ENCODE measurements at places on chromosomes 6 and 20.

GRCh38 chr6:140050101-140050995 lies 675.9 kb upstream of the CITED2 start:
- no peak for DNase-seq

DNA sequence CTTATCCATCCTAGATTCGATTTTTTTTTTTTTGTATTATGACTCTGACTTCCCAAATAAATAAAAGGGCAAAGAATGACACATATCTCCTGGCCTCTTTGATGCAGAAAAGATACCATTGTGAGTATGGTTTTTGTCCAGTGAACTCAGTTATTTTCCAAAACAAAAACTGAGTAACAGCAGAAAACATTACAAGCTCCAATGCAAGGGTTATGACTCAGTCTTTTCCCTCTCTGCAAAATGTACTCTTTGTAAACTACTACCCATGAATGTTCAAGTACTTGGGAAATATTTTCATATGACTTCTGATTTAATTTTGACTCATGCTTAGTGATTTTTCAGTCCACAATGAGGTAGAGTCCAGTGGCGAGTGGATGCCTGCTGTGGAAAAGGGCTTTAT lies 355.3 kb downstream of the RNF144B start:
- DNase-seq = no peak

DNA sequence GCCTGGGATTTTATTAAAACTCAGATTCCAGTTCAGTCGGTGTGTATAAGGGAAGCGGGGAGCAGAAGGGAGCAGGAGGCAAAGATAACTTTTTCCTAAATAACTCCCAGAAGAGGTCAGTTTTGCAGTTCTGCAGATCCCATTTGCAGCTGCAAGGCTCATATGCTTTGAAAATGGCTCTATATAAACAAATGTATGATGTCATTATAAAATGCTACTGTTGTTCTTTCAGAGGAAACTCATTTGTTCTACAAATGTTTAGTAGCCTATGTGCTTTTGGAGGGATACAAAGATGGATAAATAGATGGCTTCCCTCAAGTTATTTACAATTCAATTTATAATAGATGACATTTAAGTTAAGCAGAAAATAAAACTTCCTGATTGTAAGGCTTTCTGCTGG lies 29.2 kb upstream of the DSP start:
- no peak for DNase-seq

GRCh38 chr20:14723614-14724013 lies 386.2 kb upstream of the FLRT3 start:
- DNase-seq = no peak

- DNase-seq = no peak
These were observed 52.4 kb upstream of the PLN start for GRCh38 chr6:118495485-118496280.

- no peak for DNase-seq
These were observed 69.1 kb upstream of the PRSS16 start for GRCh38 chr6:27178407-27178730.

- peak; percentile 33 for DNase-seq
These were observed 1.4 kb upstream of the CEP43 start for GRCh38 chr6:166997768-166998255.

GRCh38 chr20:60952861-60953260 lies 299.2 kb upstream of the CDH4 start:
- DNase-seq = no peak

GRCh38 chr6:51743999-51744398 lies 343.4 kb downstream of the PKHD1 start:
- no peak for DNase-seq

- DNase-seq = no peak
These were observed 336.8 kb downstream of the HDGFL1 start for GRCh38 chr6:22906091-22906549.

DNA sequence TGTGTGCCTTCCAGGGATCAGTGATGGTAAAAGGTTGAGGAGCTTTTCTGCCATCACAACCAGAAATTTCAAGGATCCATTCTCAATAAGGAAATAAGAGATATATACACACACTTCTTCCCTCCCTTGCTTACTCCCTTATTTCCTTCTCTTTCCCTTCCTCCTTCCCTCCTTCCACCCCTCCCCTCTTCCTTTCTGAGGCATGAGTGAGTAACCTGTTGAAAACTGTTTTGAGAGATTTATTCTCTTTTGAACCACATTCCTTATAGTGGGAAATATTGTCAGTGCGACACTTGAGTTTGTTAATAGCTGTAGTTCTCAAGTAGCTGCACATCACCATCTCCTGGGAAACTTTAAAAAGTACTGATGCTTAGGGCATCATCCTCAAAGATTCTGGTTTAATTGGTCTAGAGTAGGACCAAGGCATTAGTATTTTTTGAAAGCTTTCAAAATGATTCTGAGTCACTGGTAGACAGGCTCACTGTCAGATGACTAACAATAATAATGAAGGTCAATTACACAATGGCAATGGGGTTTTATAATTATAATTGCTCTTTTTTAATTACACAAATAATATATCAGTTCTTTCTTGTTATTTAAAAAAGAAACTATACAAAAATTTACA lies 109.9 kb downstream of the POPDC3 start:
- DNase-seq = no peak

DNA sequence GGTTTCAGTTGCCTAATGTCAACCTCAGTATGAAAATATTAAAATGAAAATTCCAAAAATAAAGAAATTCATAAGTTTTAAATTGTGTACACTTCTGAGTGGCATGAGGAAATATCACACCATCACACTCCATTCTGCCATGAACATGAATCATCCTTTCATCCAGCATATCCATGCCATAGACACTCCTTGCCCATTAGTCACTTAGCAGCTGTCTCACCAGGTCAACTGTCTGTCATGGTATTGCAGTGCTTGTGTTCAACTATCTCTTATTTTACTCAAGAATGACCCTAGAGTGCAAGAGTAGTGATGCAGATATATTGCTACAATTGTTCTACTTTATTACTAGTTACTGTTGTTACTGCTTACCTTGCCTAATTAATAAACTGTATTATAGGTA lies 712.4 kb downstream of the EPHA7 start:
- DNase-seq = no peak

DNA sequence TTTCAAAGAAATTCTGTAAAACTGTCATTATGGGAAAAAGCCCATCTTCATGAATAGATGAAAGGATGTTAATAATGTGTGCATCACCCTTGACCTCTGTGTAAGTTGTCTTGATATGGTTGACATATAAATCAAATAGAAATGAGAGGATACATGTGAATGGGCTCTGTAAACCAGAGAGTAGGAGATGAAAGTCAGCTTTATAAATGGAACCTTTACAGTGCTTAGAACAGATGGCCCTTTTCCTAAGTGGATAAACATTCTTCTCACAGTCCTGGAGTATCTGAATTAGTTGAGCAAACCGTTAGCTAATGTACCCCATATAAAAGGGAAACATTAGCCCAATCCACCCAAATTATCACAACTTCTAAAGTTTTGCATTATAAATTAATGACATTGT lies 57.5 kb downstream of the MYLK4 start:
- DNase-seq = no peak

GRCh38 chr20:32670773-32671455 lies 2.8 kb downstream of the C20orf203 start:
- DNase-seq = no peak

GRCh38 chr6:78611886-78612480 lies 255.4 kb upstream of the IRAK1BP1 start:
- DNase-seq = no peak

DNA sequence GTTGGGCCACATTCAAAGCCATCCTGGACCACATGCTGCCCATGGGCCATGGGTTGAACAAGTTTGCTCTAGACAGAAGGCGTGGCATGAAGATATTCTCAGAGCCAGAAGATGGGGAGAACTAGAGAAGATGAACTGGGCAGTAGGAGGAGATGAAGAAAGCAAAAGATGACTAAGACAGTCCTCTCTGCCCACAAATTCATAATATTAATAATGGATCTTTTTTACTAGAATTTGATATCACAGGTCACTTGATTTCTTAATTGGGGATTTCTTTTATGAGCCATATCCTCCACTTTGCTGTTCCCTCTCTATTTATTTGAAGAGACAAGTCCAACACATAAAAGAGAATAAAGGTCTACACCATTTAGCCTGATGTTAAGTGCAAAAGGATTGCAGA lies 25.5 kb upstream of the EDN1 start:
- no peak for DNase-seq

DNA sequence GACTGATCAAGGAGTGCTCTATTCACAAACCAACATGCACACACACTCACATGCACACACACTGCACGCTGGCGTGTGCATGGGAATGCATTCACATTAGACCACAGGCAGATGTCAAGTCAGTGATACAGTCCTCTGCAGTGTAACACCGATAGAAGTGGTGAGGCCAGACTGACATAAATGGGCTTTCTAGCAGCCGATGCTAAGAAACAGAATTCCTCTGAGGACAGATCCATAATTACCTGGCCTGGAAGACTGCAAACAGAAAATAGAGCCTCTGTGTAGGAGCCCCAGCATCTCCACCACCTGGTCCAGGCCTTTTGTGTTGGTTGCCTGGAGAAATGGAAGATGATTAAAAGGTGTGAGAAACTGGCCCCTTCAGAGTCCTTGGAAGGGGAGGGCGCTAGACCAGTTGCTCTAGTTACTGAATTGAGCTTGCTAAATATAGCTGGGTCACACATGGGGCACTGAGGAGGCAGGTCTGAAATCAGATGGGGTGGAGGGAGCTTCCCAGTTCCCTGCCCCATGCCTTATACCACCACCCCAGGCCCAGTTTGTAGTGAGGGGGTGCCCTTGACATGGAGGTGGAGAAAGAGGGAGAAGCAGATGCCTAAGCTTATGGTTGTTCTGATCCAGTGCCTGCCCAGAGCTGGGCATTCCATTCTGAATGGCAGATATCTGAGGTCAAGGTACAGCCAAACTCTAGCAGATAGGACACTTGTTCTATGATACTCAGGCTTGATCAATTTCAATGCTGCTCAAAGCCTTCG lies 233.8 kb downstream of the LRFN2 start:
- no peak for DNase-seq

DNA sequence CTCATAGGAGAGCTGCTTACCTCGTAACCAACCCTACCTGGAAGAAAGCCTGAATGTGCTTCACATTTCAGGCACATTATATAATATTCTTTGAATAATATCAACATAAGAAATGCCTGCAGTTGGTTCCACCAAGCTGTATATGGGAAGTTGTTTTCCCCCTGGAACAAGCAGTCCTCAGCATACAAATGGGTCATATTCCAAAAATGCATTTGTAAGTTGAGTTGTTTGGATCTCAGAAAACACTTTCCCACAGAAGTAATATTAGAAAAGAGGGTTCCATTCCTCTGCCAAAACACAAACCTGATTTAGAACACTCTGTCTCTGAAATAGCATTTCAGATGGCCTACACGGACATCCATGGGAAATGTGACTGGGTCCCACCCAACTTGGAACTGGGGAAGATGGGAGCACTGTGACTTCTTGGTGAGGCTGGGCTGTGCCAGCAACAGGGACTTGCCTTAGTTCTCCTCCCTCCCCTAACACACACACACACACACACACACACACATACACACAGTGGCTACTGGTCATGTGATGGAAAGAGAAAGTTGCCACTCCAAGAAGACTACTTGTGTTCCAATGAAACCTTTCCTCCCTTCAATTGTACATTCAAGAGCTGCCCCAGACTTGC lies 11.4 kb upstream of the RCAN2 start:
- DNase-seq = no peak

DNA sequence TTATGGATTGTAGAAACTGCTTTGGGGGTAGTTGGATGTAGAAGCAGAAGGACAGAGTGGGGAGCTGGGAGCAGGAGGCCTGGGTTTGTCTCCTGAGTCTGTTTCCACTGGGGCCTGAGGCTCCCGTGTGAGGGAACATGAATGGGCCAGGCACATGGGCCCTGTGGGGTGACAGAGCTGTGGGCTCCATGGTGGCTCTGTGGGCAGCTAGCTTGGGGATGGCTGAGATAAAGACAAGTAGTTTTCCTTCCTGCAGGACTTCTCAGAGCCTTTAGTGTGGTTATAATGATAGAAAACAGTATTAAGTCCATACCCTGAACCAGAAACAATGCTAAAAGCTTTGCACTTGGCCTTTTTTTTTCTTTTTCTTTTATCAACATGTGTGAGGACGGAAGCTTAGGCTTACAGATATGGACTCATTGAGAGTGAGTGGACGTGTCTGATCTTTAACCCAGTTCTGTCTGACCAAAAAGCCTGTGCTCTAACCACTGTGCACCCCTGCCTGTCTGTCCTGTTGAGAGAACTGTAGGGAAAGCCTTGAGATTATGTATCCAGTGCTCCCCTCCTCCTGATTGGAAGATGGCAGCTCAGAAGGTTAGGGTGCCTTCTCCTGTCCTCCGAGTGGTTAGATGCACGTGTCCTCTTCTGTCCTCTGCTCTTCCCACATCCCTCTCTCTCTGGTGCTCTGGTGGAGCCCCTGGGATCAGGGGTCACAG lies 98.3 kb downstream of the CDH26 start:
- DNase-seq = no peak

- no peak for DNase-seq
These were observed 25.0 kb upstream of the SLC35D3 start for GRCh38 chr6:136897071-136897470.

- no peak for DNase-seq
These were observed 85.0 kb upstream of the TOP1 start for GRCh38 chr20:40943591-40943990.

DNA sequence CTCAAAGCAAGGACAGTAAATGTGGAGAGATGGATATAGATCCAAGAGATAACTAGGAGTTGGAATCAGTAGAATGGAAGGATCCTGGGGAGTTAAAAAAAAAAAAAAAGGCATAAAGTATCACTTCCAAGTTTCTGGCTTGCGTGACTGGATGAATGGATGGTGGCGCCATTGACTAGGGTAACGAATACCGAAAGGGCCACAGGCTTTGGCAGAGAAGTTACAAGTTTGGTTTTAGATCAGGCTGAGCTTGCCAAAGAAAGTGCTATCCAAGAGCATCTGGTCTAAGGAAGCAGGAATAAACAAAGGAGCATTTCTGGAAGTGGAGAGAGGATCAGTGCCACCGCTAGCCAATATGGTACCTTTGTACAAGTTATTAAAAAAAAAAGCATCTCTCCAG lies 17.5 kb downstream of the L3MBTL1 start:
- DNase-seq = no peak

- DNase-seq = no peak
These were observed 91.5 kb upstream of the BHLHE23 start for GRCh38 chr20:63098195-63098810.

GRCh38 chr6:146287691-146288369 lies 255.8 kb upstream of the RAB32 start:
- DNase-seq = no peak

Data from stimulated activated CD4-positive, alpha-beta T cell treated with anti-CD3 and anti-CD28 coated beads, Interleukin-4, amount 100 ng/mL, for 4 hours (primary cell).